ENCODE measurements at places on chromosomes 2 and 18.

GRCh38 chr2:9394816-9395215, 28.5 kb downstream of the ITGB1BP1 start:
- no peak for DNase-seq

GRCh38 chr2:19251554-19251953, 106.9 kb downstream of the OSR1 start:
- no peak for DNase-seq

- no peak for DNase-seq
Observed at GRCh38 chr2:127455566-127456493, 37.6 kb downstream of the PROC start.

DNA sequence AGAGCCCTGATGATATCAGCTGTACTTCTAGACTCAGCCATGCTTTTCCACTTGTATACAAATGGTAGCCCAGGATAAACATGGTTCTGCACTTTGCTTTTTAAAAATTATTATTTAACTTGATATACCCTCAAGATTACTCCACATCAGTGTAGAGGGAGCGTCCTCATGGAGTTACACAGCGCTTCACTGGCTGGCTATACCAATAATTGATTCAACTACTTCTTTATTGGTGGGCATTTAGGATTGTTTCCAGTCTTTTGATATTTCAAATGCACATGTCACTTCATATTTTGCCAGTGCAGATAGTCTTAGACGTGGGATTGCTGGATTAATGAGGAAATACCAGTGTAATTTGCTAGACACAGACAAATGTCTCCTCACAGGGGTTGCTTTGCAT, 10.8 kb upstream of the NEDD4L start:
- DNase-seq: no peak

- DNase-seq: no peak
Observed at GRCh38 chr18:58243401-58243800, 199.4 kb downstream of the NEDD4L start.
